ENCODE measurements at places on chromosomes 2 and 18. TPM values are rescaled to one million over a fixed set of nuclear protein-coding genes. Genes with fewer than 3 reads are reported as not detected.

PPP1R1C gene
- total RNA-seq: 2.5 TPM

C2orf72 gene
- total RNA-seq: 0.50 TPM

MEP1B gene
- under 0.01 TPM for total RNA-seq

ATP6V1B1 gene
- 1.3 TPM for total RNA-seq

SP9 gene
- total RNA-seq: not detected

REG1B gene
- total RNA-seq: not detected

CNGA3 gene
- total RNA-seq: not detected

SLC5A7 gene
- not detected for total RNA-seq

POU3F3 gene
- total RNA-seq: not detected

HMSD gene
- not detected for total RNA-seq

LINC00305 gene
- total RNA-seq: not detected

STPG4 gene
- total RNA-seq: 0.17 TPM

DNA sequence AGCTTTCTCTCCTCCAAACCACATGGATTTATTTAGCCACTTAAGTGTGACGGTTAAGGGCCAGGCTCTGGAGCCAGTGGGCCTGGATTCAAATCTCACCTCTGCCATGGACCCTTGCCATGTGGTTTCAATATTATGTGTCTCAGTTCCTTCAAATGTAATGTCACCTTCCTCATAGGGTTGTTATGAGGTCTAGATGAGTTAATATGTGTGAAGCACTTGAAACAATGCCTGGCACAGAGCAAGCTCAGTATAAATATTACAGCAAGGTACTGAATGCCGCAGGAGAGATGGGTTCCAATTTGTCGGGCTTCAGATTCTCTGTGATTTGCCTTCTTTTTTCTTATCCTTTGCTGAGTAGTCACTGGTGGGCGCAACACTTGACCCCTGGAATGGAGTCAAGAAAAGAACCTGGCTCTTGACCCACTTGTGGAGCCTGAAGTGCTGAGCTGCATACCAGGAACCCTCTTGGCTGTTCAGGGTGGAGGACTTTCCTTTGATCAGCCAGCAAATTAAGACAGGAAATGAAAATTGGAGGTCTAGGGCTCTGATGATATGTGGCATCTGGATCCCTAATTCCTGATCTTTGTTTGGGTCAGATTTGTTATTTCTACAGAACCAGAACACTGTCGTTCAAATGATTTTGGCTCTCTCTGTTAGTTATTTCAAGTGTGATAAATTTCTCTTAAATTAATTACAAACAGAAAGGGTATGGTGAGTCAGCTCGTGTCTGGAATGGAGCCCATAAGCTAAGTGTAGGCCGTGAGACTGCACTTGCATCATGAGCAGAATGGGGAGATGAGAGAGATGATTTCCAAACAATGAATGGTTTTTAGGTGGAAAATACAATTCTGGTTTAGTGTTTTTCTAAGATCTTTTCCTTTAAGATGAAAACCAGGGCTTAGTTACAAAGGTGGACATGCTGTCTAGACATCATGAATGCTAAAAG, 293.0 kb downstream of the KCNS3 start:
- no peak for DNase-seq

GRCh38 chr2:112661656-112662305, 16.0 kb downstream of the SLC20A1 start:
- no peak for DNase-seq

- DNase-seq: no peak
Observed at GRCh38 chr18:77433076-77433475, 183.4 kb downstream of the GALR1 start.

DNA sequence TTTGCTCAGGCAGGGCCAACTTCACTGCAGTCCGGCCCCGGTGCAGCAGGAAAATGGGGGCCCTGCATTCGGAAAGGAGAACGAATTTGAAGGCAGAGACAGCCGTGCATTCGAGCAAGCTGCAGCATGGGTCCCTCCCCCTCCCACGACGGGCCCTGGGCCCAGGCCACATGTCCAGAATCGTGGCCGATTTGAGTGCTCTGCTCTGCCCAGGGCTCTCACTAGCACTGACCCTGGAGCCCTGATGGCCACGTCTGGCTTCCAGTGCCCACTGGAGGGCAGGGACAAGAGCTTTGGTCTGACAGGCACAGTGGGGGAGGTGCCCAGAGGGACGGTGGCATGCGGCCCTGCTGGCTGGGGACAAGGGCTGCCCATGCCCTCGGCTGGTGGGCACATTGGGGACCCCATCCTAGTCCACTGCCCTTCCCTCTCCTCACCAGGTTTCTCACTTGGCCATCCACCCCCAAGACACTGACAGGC, 14.4 kb upstream of the KLHL30 start:
- no peak for DNase-seq

- no peak for DNase-seq
Observed at GRCh38 chr2:228646061-228646460, 464.6 kb upstream of the SPHKAP start.

- no peak for DNase-seq
Observed at GRCh38 chr2:193409951-193410350, 1215.2 kb upstream of the TMEFF2 start.

GRCh38 chr2:71859211-71859847, 288.3 kb downstream of the CYP26B1 start:
- no peak for DNase-seq

- DNase-seq: peak; percentile 59
Observed at GRCh38 chr2:131105950-131106801, 1.0 kb downstream of the PLEKHB2 start.

DNA sequence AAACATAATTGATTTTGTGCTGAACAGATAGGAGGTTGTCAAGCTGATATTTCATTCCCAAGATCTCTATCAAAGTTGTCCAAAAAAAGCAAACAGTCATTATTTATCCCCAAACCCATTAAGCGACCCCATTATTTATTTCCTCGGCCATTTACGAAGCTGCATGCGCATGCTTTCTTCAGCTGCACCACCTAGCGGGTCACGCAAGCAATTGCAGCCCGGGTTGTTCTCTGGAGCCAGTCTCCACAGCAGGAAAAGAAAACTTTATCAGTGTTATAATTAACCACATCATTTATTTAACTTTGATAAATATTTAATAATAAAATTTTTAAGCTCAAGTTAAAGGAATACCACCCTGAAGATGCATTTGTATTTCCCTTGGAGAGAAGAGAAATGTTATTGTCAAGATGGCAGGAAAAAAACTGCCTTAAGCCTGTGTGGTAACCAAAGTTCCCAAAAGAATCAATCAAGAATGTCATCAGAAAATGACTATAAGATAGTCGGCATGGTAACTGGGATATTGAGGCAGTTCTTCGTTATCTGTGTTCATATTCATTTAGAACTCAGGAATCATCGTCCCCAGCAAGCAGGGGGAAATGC, 304.7 kb downstream of the FBXO15 start:
- DNase-seq: peak; percentile 14

- no peak for DNase-seq
Observed at GRCh38 chr2:42905341-42906110, 113.1 kb upstream of the HAAO start.

DNA sequence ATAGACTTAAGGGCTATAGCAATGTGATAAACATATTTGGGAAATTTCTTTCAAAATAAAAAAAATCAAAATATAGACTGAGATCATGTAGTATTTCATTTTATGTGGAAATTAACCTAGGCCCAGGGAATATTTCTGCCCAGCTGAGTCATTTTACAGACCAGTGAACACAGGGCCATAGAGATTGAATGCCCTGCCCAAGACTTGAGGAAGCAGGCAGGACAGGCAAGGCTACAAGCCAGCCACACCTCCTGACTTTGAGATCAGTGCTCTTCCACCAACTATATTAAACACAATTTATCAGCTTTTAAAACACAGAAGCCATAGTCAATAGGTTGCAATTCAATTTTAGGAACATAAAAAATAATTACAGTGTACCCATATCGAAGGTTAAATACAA, 12.9 kb downstream of the CCDC148 start:
- DNase-seq: no peak

DNA sequence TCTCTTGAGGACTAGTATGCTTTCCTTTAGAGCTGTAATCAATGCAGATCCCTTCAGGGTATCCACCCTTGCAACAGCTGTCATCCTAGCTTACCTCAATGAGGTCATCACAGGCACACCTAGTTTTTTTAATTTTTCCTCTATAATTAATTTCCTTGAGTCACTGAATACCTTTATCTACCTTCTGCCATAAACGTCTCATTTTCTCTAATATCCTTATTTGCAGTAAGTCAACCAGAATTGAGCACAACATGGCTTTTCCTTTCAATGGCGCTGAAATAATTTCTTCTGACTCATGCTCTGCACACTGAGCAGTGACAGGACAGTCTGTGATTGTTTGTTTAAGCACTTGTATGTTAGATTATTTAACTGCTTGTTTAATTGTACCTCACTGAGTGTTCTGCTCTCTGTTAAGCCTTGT, 49.4 kb downstream of the ETAA1 start:
- peak; percentile 71 for DNase-seq

- DNase-seq: no peak
Observed at GRCh38 chr2:198102856-198103255, 298.5 kb downstream of the PLCL1 start.

DNA sequence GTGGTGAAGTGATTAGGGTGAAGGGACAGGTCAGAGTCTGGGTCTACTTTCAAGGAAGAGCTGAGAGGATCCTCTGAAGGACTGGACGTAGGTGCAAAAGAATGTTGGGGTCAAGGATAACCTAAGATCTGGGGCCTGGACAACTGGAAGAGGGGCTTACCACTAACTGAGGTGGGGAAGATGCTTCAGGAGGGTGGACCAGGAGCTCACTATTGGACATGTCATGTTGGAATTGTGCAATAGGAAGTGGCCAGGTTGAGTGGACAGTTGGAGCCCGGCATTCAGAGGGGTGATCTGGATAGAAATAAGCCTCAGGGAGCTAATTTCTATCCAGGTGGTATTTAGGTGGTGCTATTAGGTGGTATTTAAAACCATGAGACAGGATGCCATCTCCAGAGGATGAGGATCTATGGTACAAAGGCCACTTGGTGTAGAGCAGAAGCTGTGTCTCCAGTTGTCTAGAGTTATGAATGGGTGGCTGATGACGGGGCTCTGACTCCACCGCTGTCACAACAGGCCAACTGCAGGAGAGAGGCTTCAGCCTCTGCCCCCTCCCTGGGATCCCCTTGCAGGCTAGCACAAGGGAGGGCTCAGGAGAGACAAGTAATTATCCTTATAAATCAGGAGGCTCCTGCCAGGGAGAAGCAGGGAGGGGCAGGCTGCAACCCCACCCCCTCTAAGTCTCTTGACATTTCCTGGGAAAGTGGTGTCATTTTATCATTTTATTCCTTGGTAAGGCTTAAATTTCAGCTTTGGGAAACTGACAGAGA, 158.0 kb downstream of the SMAD7 start:
- no peak for DNase-seq

GRCh38 chr2:106117882-106118684, 76.0 kb downstream of the UXS1 start:
- DNase-seq: peak; percentile 47

- peak; percentile 94 for DNase-seq
Observed at GRCh38 chr2:99448556-99448955, 41.3 kb downstream of the REV1 start.

DNA sequence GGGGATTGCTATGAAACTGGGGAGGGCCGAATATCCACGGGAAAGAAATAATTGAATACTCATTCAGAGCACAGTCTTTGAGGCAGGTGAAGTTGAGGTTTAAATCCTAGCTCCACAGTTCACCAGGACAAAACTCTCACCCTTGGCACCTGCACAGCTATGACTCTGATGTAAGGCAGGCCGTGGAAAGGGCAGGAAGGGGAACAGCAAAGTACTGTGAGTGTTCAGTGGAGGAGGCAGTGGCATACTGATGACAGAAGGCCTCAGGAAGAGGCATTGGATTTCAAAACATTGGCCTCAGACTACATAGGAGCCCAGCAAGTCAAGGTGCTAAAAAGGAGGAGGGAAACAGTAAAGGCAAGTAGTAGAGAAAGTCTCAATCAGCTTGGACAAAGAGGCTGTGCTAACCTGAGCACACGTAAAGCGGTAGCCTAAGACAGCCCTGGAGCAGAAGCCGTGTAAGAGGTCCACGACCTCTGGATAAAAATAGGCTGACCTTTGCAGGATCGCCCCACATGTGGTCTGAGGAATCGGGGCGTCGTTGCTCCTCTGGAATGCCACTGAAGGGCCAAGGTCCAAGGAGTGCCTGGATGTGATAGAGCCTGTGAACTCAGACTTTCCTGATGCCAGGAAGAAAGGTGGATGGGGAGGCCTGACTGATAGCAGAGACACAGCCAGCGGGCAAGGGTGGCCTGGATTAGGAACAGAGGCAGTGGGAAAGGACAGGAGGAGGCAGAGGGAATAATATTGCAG, 243.6 kb downstream of the PID1 start:
- DNase-seq: no peak

- peak; percentile 80 for DNase-seq
Observed at GRCh38 chr2:172208791-172209325, 106.2 kb upstream of the DLX2 start.

- DNase-seq: no peak
Observed at GRCh38 chr2:37612382-37612781, 59.1 kb downstream of the CDC42EP3 start.

DNA sequence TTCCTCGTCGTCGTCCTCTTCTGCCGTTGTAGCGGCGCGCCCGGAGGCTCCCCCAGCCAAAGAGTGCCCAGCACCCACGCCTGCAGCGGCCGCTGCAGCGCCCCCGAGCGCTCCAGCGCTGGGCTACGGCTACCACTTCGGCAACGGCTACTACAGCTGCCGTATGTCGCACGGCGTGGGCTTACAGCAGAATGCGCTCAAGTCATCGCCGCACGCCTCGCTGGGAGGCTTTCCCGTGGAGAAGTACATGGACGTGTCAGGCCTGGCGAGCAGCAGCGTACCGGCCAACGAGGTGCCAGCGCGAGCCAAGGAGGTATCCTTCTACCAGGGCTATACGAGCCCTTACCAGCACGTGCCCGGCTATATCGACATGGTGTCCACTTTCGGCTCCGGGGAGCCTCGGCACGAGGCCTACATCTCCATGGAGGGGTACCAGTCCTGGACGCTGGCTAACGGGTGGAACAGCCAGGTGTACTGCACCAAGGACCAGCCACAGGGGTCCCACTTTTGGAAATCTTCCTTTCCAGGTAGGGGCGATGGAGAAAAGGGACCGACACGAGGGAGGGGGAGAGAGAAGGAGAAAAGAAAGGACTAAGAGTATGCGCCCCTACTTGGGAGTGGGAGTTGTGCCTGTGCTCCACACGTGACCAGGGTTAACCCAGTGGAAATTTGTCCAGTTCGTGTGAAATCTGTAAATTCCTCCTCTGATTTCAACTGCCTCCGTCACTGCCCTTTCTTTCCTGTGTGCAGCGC, 800 bp downstream of the HOXD13 start:
- no peak for DNase-seq

GRCh38 chr18:79413901-79414300, 18.2 kb downstream of the NFATC1 start:
- DNase-seq: no peak

- no peak for DNase-seq
Observed at GRCh38 chr2:29072971-29073725, 1.2 kb downstream of the PCARE start.

- DNase-seq: peak; percentile 90
Observed at GRCh38 chr2:64203858-64204632, 59.8 kb upstream of the PELI1 start.

- DNase-seq: no peak
Observed at GRCh38 chr2:95030496-95030895, 5.0 kb downstream of the MAL start.
